ENCODE measurements at places on chromosomes 4 and X.
A peak's percentile ranks its signal among the peaks of the same experiment; 100 is the strongest.

- no peak for DNase-seq
These were observed 62.4 kb downstream of the ANAPC10 start for GRCh38 chr4:145035494-145036136.

GRCh38 chrX:11423362-11423818, 130.2 kb downstream of the AMELX start:
- peak; percentile 18 for DNase-seq

GRCh38 chr4:186554914-186555827, at the start of gene MTNR1A:
Gene MTNR1A, minus strand, starts transcription at chr4:186555567. Its CDS starts 202 bp downstream, at chr4:186555365.
- DNase-seq = no peak

GRCh38 chrX:18997916-18998315, 14.0 kb upstream of the PHKA2 start:
- DNase-seq = no peak

DNA sequence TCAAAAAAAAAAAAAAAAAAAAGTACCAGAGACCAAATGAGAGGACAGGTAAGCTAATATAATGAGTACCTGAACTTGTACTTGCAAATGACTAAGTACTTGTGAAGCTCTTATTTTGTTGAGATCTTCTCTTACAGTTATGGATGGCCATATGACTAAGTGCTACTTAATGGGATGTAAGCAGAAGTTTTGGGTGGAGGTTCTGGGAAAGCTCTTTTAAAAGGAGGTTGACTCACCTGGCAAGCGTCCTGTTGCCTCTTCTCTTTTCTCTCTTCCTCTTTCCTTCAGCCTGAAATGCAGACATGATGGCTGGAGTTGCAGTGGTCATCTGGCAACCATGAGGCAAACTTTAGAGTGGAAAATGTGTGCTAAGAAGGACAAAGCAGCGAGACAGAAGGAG, 36.9 kb upstream of the MED14 start:
- no peak for DNase-seq

DNA sequence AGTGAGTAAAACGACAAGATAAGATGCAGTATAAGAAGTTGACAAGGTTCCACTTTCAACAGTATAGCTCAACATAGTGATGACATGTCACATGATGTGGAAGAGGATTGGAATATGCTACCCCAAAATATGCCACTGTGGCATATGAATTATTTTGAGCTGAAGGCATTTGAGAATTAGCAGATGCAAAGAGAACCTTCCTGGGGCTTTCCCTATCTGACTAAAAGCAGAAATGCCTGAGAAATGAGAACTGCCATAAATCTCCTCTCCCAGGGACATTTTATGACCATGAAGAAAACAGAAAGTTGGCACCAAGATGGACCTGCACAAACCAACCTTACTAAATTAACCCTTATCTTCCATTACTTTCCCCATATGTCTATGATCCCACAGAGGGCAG, 24.8 kb downstream of the CDKN2AIP start:
- DNase-seq = no peak

- DNase-seq = no peak
These were observed 205.6 kb upstream of the S100G start for GRCh38 chrX:16444353-16444752.

Data from T-helper 2 cell (primary cell).